ENCODE measurements at places on chromosomes 1 and 21.

GRCh38 chr1:233293556-233294446 is 1.7 kb downstream of the PCNX2 start:
- peak overlapping the region; percentile 27 for H3K4me3 ChIP-seq
- no peak overlapping the region for H3K27ac ChIP-seq
- H3K27me3 ChIP-seq, result no peaks in the 10 kb centered on the region
- DNase-seq, result no peak
- H3K36me3 ChIP-seq, result no peaks in the 10 kb centered on the region

DNA sequence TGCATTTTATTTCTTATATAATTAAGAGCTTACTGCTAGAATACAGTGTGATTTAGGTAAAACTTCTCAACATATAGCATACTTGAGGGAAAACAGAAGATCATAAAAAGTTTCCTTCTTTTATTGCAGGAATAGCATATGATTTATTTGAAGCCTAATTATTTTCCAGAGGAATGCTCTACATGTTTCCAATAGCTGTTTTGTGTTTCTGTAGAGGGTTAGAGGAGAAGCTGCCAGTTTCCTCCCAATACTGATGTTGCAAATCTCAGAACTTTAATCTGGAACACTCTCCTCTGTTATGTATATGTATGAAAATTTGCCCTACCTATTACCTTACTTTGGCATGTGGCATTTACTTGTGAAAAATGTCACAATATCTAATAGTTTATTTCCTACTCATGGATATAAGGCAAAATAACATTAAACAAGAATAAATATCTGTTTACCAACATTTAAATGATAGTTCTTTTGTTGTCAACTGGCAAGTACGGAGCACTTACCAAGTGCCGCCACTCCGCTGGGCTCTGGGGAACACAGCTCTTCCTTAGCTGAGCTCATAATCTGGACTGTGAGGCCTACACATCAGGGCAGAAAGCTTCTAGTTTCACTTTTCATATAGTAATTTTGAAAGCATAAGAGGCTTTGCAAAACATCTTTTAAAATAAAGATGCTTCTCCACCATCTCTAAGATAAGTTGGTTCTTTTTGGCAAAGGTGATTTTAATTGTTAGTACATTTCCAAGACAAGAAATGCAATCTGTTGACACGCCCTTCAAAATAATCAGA is 239.8 kb upstream of the C1orf105 start:
- H3K27me3 ChIP-seq, result no peaks in the 10 kb centered on the region
- H3K4me1 ChIP-seq, result peaks cover 36% of the 10 kb centered on the region
- DNase-seq, result peak; percentile 29
- peak overlapping the region; percentile 95 for H3K27ac ChIP-seq
- no peaks in the 10 kb centered on the region for H3K36me3 ChIP-seq

DNA sequence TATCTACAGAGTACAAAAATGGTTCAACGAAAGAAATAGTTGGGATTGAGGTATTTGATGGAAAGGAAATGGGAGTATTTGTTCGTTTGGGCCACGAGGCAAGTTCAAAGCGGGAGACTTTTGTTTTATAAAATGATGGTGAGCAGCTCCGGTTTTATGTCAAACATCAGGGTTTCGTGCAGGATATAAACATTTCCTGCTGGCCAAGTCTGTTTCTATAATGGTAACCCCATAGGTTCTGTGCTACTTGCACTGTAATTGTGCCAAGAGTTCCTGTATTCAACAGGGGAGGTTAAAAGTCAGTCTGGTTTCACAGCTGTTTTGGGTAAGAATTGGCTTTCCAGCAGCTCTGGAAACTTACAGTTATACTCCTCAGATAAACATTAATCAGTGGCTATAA is 290.3 kb upstream of the NRIP1 start:
- no peak overlapping the region for H3K4me3 ChIP-seq
- H3K27ac ChIP-seq, result no peak overlapping the region
- no peaks in the 10 kb centered on the region for H3K27me3 ChIP-seq
- DNase-seq, result no peak
- peaks cover 7% of the 10 kb centered on the region for H3K4me1 ChIP-seq
- no peaks in the 10 kb centered on the region for H3K36me3 ChIP-seq

GRCh38 chr1:85349224-85349623 is 72.8 kb upstream of the BCL10 start:
- H3K27me3 ChIP-seq, result no peaks in the 10 kb centered on the region
- DNase-seq, result no peak
- H3K27ac ChIP-seq, result no peak overlapping the region
- H3K36me3 ChIP-seq, result no peaks in the 10 kb centered on the region

DNA sequence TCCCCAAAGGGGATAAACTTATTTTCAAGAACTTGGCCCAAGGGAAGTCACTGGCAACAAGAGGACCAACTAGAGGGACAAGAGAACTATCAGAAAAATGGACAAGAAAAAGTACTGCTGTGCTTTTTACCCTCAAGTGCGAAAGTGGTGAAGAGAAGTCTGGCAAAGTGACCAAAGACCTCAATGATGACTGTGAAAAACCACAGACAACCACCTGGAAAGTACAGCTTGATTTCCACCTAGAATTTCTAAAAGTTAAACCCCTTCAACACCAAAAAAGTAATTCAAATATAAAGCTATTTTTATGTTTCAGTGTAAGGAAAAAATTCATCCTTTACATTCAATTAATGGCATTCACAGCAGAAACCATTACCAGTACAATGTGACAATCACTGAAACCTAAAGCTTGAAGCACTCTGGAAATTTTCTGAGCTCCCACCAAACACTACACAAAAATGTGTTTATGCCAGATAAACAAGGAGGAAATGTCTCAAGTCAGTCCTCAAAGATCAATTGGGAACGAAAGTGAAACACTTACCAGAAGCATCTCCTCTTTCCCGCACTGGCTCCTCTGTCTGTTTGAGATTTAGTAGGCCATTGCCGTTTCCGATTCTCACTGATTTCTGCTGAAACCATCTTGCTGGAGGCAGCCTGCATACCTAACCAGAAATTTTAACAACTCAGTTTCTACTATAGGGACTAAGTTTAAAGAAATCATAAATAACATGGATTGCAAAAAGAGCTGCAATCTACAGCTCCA is 8.3 kb downstream of the SDE2 start:
- H3K36me3 ChIP-seq, result peaks cover 8% of the 10 kb centered on the region
- H3K4me1 ChIP-seq, result peaks cover 26% of the 10 kb centered on the region
- no peak overlapping the region for H3K4me3 ChIP-seq
- H3K27ac ChIP-seq, result no peak overlapping the region

DNA sequence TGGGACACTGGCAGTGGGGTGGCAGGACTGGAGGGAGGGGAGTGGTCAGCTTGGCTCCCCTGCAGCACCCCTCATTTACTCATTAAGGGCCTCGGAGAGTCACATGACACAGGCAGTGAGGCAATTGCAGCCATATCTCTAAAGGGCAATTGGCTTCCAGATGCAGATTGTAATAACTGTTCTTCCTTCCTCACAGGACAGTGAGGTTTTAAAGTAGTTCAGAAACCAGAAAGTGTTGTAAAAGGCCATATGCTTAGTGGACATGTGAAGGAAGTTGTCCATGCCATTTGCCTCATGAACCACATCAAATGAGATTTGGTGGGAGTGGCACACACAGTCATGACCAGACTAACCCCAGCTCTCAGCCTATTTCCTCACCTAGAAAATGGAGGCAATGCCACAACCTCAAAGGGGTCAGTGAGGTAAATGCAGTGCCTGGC is 11.1 kb downstream of the MTX1 start:
- H3K27me3 ChIP-seq, result no peaks in the 10 kb centered on the region
- no peaks in the 10 kb centered on the region for H3K36me3 ChIP-seq
- H3K4me3 ChIP-seq, result no peak overlapping the region

GRCh38 chr1:151540982-151541377 is 871 bp downstream of the TUFT1 start:
- H3K27me3 ChIP-seq, result peaks cover 48% of the 10 kb centered on the region
- peak; percentile 5 for DNase-seq
- peak overlapping the region; percentile 98 for H3K4me3 ChIP-seq
- no peaks in the 10 kb centered on the region for H3K36me3 ChIP-seq
- peak overlapping the region; percentile 56 for H3K27ac ChIP-seq

DNA sequence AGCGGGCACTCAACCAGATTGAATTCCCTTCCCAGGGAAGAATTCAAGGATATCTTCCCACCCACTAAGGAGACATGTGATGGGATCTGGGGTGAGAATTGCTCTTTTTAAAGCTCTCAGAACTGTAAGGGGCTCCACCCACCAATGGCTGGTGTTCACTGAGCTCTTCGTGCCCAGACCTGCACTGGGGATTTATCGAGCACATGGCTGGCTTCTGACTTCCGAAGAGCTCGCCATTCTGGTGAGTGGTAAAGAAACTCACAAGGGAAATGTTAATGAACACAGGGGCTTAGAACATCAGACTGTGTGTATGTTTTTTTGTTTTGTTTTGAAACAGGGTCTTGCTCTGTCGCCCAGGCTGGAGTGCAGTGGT is 9.8 kb downstream of the PADI3 start:
- peaks cover 36% of the 10 kb centered on the region for H3K27me3 ChIP-seq
- H3K27ac ChIP-seq, result no peak overlapping the region
- no peaks in the 10 kb centered on the region for H3K36me3 ChIP-seq
- H3K4me1 ChIP-seq, result no peaks in the 10 kb centered on the region
- no peak for DNase-seq

DNA sequence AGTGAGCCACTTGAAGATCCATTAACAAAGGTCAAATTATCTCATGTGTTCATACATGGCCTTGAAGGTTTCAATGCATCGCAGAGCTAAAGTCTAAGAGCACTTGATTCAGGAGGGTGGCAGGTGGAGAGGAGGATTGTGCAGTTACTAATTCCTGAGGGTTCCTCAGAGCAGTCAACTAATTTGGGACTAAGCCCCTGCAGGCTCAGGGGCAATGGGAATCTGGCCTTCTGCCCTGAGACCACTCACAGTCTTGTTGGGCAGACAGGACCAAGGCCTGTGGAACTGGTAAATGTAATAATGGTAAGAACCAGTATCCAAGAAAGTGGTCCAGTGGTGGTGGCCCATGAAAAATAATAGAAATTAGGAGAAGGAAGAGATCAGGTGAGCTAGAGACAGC is 127.4 kb upstream of the HMGB4 start:
- no peak overlapping the region for H3K4me3 ChIP-seq
- no peak for DNase-seq
- H3K4me1 ChIP-seq, result no peaks in the 10 kb centered on the region
- H3K36me3 ChIP-seq, result no peaks in the 10 kb centered on the region

- peaks cover 36% of the 10 kb centered on the region for H3K4me1 ChIP-seq
- no peak for DNase-seq
These were observed 26.1 kb downstream of the PRKACB start for GRCh38 chr1:84170171-84170570.

GRCh38 chr1:25765923-25766589 is 33.9 kb upstream of the SELENON start:
- no peak overlapping the region for H3K27ac ChIP-seq
- no peaks in the 10 kb centered on the region for H3K36me3 ChIP-seq
- peaks cover 4% of the 10 kb centered on the region for H3K27me3 ChIP-seq
- H3K4me3 ChIP-seq, result no peak overlapping the region
- DNase-seq, result no peak

DNA sequence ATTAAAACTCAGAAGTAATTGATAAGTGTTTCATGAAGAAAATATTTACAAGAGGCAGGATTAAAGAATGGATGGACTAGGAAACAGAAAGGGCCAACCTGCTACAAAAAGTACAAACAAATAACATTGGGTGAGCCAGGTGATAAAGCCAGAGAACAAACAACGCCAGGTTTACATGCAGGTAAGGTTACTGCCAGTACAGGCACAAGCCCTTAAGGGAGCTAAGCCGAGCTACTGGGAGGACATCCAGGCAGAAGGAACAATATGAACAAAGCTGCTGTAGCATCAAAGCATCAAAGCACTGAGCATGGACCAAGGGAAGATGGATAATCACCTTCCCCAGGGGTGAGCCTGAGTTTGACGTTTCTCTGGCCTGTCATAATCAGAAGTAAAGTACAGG is 380.7 kb downstream of the SEC16B start:
- no peak for DNase-seq
- H3K27ac ChIP-seq, result no peak overlapping the region
- H3K36me3 ChIP-seq, result no peaks in the 10 kb centered on the region
- no peaks in the 10 kb centered on the region for H3K27me3 ChIP-seq
- no peaks in the 10 kb centered on the region for H3K4me1 ChIP-seq

DNA sequence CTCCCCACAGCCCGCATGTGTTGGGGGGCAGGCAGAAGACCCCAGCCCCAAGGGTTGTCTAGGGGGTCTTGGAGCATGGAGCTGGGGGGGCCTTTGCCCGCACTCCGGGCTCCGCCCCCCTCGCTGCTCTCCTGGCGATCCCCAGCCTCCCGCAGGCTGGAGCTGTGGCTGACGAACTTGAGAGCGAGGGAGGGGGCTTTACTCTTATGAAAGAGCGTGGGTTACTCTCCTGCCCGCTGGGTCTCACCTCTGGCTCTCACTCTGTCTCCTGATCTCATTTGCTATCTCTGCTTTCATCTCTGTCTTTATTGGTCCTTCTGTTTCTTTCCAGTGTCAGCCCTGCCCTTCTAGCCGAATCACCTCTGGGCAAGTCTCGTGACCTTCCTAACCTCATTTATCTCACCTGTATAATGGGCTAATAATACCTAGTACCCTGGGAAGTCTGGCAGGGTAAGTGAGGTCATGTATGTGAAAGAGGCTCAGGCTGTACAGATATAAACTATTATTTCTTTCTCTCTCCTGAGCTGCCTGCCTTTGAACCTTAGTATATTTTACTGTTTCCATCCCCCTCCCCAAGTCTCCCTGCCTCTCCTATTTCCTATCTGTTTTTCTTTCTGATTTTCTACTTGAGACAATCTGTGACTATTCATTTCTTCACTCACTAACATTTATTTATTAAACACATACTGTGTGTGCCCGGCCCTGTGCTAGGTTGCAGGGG is 731 bp downstream of the EFNA4 start:
- H3K27me3 ChIP-seq, result no peaks in the 10 kb centered on the region
- peak overlapping the region; percentile 91 for H3K4me3 ChIP-seq
- H3K4me1 ChIP-seq, result peaks cover 47% of the 10 kb centered on the region
- peaks cover 11% of the 10 kb centered on the region for H3K36me3 ChIP-seq
- H3K27ac ChIP-seq, result peak overlapping the region; percentile 68
- DNase-seq, result no peak

DNA sequence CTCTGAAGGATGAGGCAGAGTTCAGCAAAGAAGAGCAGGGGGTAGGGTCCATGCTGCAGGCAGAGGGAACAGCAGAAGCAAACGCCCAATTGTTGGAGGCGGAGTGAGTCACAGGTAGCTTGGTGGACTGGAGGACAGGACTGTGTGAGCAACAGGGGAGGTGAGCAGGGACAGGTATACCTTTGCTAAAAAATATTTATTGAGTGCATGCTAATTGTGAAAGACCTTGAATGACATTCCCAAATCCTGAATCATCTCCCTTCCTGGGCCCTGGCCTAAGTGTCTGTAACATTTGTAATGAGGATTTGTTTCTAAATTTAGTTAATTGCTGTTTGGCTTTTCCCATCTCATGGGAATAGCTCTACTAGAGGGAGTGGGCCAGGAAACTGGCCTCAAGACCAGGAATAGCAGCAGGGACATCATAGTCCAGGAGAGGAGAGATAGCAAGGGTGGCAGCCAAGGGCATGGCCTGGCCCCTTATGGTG is 123.7 kb downstream of the FOXD2 start:
- no peak for DNase-seq
- H3K27me3 ChIP-seq, result no peaks in the 10 kb centered on the region
- no peak overlapping the region for H3K4me3 ChIP-seq
- peaks cover 3% of the 10 kb centered on the region for H3K4me1 ChIP-seq

GRCh38 chr1:241715956-241716355 is 63.9 kb downstream of the WDR64 start:
- no peak overlapping the region for H3K27ac ChIP-seq
- H3K36me3 ChIP-seq, result no peaks in the 10 kb centered on the region
- no peak for DNase-seq
- no peak overlapping the region for H3K4me3 ChIP-seq
- H3K4me1 ChIP-seq, result no peaks in the 10 kb centered on the region
- H3K27me3 ChIP-seq, result peaks cover 26% of the 10 kb centered on the region

GRCh38 chr1:245475961-245476516 is 321.3 kb downstream of the KIF26B start:
- H3K36me3 ChIP-seq, result no peaks in the 10 kb centered on the region
- H3K4me3 ChIP-seq, result no peak overlapping the region
- no peak overlapping the region for H3K27ac ChIP-seq
- H3K27me3 ChIP-seq, result peaks cover 4% of the 10 kb centered on the region
